ENCODE measurements at places on chromosomes 3 and 15.

DNA sequence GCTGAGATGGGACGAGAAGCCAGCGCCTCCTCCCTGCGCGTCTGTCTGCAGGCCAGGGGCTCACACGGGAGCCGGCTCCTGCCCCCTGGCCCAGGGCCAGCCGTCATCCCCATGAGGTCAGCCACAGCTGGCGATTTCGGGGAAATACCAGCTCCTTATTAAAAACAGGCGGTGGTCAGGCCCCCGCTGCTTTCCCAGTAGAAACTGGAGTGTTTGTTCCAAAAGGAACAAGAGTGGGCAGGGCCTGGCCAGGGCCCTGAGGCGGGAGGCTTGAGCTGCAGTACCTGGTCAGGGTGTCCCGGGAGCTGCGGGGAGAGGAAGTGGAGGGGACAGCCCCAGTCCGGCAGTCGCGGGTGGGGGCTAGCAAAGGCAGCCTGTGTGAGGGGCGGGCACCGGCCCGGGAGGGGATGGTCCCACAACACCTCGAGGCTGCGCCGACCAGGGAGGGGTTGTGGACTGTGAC lies 17.8 kb downstream of the MYL3 start:
- no peak for DNase-seq

DNA sequence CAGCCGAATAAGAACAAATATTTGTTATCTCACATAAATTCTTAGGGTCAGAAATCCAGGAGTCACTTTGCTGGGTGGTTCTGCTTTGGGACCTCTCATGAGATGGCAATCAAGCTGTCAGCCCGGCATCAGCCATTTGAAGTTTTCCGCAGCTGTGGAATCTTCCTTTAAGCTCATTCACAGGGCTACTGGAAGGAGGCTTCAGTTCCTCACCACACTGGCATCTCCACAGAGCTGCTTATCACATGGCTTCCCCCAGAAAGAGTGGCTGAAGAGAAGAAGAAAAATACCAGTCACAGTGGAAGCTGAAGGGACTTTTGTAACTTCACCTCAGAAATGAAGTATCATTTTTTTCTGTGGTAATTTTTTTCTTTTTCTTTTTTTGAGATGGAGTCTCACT lies 267.7 kb downstream of the CHL1 start:
- no peak for DNase-seq

- DNase-seq = no peak
Observed at GRCh38 chr3:94787734-94788270, 724.9 kb downstream of the NSUN3 start.

DNA sequence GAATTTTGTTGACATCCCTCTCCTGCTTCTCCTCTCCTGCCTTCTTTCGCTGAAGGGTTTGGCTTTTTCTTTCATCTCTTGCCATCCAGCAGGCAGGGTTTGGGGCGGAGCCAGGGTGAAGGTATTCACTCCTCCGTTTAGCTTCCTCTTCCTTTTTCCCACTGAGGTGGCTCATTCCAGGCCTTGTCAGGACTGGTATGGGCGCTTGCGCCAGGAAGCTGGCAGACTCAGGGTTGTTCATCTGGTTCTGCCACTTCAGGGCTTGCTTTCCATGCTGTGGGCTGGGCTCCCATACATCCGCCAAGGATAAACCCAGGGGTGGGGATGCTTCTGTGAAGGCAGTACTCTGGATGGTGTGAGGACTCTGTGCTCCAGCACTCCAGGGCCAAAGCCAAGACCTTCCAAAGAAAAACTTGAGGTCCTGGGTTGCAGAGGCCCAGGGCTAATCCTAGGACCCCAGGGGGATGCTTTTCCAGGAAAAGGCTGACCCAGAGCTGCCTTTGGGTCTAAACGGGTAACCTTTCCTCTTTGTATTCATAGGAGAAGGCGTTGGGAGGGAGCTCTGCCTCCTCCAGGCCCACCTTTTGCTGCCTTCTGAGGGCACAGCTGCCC lies 7.7 kb upstream of the AMOTL2 start:
- no peak for DNase-seq

GRCh38 chr3:69710153-69710977 lies 28.9 kb upstream of the MITF start:
- DNase-seq = no peak

DNA sequence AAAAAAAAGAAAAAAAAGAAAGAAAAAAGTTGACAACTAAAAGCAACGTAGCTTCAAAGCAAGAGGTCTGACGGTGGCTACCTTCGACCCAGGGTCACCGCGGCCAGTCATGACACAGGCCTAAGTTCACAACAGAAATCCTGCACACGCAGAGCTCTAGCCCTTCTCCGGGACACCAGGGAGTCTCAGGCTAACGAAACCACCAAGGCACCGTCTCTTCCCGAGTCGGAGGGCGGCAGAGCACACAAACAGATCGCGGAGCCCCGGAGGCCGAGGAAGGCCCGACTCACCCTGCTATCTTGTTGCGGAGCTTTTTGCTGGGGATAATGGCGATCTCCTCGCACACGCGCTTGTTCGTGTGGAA lies 584 bp downstream of the RPS17 start:
- DNase-seq = no peak

DNA sequence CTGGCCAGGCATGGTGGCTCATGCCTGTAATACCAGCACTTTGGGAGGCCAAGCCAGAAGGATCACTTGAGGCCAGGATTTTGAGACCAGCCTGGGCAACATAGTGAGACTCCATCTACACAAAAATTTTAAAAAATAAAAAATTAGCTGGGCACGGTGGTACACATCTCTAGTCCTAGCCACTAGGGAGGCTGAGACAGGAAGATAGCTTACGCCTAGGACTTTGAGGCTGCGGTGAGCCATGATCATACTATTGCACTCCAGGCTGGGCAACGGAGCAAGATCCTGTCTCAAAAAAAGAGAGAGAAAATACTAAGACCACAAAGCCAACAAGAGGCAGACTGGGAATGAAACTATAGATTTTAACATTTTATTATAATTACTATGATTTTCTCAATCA lies 4.1 kb downstream of the MB21D2 start:
- DNase-seq = no peak

GRCh38 chr15:43189296-43189695 lies 4.1 kb downstream of the CCNDBP1 start:
- no peak for DNase-seq

DNA sequence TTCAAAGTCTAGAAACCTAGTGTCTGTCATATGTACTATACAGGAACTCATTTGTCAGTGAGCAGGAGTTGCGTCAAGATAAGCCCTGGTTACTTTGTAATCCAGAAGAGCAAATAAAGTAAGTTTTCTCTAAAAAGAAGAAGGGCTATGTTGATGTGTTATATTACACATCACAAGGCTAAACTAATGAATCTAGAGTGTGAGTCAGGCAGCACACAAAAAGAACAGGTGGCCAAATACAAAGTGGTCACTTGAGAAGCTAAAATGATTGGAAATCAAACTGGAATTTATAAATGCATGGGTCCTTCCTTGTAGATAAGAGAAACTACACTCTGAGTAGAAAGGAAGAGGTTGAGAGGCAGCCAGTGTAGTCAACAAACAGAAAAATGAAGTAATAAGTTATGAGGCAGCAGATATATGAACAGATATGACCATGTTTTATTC lies 771.6 kb downstream of the DIPK2A start:
- DNase-seq = no peak

DNA sequence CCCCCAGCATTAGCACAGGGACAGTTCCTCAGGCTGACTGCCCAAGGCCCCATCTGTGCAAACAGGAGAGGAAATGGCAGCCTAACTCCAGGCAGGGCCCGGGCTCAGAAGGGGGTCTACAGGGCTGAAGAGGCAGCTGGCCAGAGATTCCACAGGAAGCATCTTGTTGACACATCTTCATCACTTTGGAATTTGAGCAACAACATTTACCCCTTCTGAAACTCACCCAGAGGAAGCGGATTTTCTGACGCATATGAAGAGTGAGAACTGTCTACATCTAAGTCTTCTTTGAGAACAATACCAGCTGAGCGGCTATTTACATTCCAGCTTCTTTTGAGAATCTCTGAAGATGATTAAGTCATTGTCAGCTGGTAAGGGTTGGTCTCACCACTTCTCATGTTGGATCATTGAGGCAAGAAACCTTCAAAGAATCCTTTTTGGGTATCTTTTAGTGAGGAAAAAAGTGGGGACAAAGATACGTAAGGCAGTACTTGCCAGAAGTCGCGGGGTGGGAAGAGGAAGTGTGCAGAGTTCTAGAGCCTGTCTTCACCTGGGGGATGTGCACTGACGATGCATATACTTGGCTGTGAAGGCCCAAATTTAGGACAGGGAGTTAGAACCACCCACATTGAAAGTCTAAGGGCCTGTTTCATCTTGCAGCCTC lies 25.4 kb upstream of the SRP14 start:
- DNase-seq = no peak

- DNase-seq = no peak
Observed at GRCh38 chr3:151625586-151625985, 108.1 kb upstream of the AADACL2 start.

DNA sequence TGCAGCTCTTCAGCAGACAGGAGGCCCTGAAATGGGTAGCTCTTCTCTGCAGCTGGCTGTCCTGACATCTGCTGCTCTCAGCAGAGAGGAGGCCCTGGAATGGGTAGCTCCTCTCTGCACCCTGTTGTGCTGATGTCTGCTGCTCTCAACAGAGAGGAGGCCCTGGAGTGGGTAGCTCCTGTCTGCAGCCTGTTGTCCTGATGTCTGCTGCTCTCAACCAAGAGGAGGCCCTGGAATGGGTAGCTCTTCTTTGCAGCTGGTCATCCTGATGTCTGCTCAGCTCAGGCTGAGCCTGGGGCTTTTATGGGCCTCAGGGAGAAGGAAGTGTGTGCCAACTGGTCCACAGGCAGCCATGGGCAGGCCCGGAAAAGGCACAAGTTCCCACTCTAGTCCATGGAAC lies 66.6 kb downstream of the PIK3CB start:
- no peak for DNase-seq
